ENCODE measurements at places on chromosomes 2 and 18.

- no peak for DNase-seq
Measured at GRCh38 chr2:154813636-154814035, 115.1 kb downstream of the KCNJ3 start.

DNA sequence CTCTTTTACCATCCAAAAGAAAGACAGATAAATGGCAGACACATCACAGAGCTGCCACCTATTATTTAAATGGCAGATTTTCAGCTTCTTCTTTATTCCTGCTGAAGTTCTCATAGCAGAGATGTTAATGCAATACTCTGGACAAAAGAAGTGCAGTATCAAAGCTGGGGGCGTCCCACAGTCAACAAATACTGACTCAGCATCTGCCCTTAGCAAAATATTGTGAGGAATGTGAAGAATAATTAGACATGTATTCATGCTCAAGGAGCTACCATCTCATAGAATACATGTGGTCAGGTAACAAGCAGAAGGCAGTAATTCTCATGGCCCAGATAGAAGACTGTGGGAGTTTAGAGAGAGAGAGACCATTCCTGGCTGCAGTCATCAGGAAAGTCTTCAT lies 108.0 kb upstream of the TANK start:
- no peak for DNase-seq

DNA sequence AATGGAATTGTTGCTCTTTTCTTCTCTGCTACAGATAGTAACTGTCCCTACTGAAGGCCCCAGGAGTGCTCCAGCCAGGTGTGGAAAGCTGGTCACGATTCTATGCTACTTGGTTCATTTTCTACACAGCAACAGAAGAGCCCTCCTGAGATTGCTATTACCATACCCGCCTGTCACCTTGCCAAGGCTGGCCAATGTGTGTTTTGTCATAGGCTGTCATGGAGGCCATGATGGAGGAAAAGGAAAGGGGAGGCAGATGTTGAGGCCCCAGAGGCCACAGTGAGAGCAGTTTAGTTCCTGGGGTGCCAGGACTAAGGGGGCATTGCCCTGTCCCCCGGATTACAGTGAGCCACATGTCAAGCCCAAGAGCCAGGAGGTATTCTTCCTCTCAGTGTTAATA lies 952 bp downstream of the ELMOD3 start:
- DNase-seq, result no peak

GRCh38 chr2:33108483-33109443 lies 162.0 kb downstream of the LTBP1 start:
- DNase-seq, result no peak

DNA sequence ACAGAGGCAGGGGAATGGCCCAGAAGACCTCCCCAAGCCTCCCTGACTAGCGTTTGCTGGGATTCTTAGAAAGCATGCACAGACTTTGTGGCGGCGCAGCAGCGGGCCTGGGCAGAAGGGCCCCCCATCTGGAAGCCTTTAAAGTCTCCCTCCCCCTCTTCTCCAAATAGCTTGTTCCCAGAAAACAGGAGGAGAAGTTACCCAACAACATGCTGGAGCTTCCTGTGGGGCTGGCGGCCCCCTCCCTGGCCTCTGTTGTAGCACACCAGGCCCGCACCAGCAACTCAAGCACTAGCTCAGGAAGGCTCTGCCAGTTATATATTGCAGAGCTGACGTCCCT lies 334.8 kb downstream of the DYSF start:
- no peak for DNase-seq

GRCh38 chr2:181063696-181064095 lies 83.3 kb downstream of the UBE2E3 start:
- no peak for DNase-seq

DNA sequence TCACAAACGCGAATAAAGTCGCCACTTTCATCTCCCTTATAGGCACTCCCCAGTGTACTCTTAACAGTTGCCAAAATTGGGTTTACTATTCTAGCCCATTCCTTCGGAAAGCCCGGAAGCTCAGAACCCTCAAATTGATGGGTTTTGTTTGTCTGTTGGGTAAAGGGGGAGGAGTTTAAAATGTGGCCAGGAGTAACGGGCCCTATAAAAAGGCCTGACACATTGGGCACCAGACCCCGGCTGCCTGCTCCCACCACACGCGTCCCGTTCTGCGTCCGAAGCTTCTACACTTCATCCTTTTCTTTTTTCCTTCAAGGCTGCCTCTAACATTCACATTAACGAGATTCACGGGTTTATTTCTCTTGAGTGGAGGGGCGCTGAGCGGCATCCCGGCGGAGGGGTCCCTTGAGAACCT lies 837 bp downstream of the NHEJ1 start:
- DNase-seq, result no peak

- no peak for DNase-seq
Measured at GRCh38 chr2:5484868-5485267, 207.3 kb upstream of the SOX11 start.

GRCh38 chr2:111662771-111663470 lies 221.1 kb downstream of the ANAPC1 start:
- no peak for DNase-seq

GRCh38 chr2:215461836-215462532 lies 26.1 kb upstream of the FN1 start:
- no peak for DNase-seq

GRCh38 chr2:237625216-237625705 lies 2.1 kb upstream of the LRRFIP1 start:
- DNase-seq, result no peak

DNA sequence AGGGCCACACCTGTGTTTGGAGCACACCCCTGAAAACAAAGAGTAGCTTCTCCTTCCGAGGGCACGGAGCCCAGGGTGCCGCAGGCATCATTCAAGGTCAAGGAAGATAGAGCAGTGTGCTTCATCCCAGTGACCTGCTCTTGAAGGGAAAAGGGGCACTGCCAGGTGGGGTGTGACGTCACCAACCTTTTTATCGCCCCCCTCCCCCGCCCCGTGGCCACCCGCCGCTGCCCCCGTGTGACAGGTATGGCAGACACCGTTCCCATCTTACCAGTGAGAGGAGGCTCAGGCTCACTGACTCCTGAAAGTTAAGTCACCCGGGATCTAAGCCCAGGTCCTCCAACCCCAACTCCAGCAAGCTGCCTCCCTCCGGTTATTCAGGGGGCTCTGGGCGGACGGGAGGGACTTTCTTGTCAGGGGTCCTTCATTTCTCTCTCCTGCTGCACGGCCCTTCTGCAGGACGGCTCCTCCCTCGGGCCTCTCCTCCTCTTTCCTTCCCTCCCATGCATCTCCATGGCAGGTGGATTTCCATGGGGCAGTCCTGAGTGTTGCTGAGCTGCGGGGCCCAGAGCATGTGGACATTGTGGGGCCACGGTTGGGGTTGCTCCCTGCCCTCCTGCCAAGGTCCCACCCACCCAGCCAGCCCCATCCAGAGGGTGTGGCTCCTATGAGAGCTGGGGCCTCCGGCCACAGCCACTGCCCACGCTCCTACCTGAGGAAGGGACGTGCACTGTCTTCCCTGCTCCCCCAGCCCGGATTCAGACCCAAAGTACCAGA lies 114.1 kb upstream of the HDAC4 start:
- DNase-seq, result no peak

GRCh38 chr18:55685638-55686037 lies 97.6 kb upstream of the TCF4 start:
- DNase-seq, result no peak

DNA sequence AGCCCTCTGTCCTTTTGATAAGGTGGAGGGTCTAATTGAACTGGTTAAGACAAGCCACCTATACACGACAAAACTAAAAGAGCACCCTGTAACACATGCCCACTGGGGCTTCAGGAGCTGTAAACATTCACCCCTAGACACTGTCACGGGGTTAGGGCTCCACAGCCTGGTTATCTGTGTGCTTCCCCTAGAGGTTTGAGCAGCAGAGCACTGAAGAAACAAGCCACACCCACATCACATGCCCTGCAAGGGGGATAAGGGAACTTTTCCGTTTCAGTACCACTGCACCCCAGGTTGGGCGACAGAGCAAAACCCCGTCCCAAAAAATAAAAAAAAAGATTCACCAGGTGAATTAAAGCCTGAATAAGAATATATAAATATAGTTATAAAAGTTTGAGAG lies 913.7 kb upstream of the ACVR2A start:
- no peak for DNase-seq

- no peak for DNase-seq
Measured at GRCh38 chr2:120318626-120319025, 27.3 kb upstream of the INHBB start.

DNA sequence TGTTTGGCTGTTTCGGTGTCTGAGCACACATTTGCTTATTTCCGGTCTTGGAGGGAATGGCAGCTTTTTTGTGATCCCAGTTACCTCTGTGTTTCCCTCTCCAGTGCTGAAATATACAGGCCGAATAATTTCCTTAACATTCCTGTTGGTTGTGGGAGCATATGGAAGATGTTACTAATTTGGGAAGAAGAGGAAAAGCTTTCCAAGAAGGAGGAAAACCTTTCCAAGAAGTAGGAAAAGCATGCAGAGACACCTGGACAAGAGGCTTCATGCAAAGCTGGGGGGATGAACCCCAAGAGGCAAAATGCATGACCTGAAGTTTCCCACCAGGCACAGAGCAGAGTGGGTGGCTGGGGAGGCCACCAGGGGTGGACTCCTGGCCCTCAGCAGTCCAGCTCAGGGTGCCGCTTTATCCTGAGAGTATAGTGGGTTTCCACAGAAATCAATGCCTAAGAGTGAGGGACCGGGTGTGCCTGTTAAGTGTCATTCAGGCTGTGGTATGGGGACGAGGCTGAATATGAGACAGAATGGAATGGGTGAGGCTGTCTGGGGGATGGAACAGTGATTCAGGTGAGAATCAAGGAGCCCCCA lies 25.5 kb upstream of the GNAL start:
- no peak for DNase-seq

DNA sequence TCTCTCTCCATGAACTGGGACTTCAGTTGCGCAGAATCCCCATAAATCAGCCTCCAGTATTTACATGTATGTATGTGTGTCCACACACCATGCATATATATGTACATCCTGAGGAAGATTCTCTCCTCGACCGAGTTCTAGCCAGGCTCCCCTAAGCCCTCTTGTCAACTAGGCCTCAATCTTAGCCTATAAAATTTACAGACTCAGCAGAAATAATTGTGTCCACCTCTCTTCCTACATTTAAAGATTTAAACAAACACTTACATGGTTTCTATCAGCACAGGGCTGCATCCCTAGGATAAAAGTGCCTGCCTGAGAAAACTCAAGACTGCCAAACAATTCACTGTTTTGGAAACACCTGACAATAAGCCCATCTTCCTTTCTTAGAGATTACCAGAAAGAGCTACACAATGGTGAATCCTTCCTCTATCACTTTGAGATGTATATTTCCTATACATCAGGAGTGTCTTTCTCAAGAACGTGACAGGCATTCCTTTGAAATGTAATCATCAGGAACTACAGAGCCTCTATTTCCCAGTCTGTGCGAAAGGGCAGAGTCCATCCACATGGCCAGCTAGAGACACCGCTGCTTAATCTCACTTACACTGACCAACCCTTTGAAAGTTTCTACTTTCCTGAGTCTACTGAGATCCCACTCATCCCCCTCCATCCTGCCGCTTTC lies 39.5 kb downstream of the ZNF519 start:
- no peak for DNase-seq

- no peak for DNase-seq
Measured at GRCh38 chr2:184936761-184937160, 338.4 kb downstream of the ZNF804A start.

GRCh38 chr2:10546975-10547391 lies 98.9 kb upstream of the ODC1 start:
- no peak for DNase-seq

DNA sequence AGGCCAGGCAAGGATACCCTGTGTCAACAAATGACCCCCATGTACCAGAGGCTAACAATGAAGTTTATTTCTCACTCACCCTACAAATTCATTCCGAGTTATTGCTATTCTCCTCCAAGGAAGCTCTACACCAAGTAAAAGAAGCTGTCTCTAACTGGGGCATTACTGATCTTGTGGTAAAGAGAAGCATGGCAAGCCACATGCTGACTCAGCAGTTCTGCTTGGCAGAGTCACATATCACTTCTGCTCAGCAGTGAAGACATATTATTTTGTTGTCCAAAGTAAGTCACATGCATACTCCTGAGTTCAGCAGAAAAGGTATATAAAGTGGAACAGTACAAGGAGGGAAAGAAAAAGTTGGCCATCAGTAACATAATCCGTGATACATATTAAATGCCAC lies 315.8 kb downstream of the GULP1 start:
- no peak for DNase-seq

GRCh38 chr2:222518570-222519381 lies 94.4 kb downstream of the SGPP2 start:
- DNase-seq, result no peak

GRCh38 chr2:55073000-55073983 lies 23.0 kb upstream of the RTN4 start:
- no peak for DNase-seq

- no peak for DNase-seq
Measured at GRCh38 chr2:65128297-65129190, 1.4 kb downstream of the RAB1A start.

DNA sequence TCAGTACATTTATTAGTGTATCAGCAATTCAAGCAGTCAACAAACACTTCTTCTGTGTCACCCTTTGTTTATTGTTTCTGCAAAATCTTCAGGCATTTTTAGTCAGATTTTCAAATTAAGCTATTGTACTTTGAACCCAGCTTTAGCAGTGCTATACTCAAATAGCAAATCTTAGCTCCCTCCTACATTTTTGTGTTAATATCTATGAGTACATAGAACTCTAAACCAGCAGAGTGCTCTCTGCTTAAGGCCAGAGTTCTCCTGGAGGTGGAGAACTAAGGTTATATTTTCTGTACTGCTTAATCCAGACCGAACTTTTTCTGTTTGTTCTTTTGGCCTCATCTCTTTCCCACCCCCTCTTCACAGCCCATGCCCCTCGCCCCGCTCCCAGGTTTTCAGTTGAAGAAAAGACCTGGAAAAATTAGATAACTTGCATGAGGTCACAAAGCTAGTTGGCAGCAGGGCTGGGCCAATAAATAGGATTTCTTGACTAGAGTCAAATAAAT lies 29.2 kb upstream of the SCN1A start:
- no peak for DNase-seq

- no peak for DNase-seq
Measured at GRCh38 chr2:235493402-235493774, 455 bp upstream of the AGAP1 start.

- DNase-seq, result no peak
Measured at GRCh38 chr2:241003369-241003768, 5.0 kb downstream of the SNED1 start.

DNA sequence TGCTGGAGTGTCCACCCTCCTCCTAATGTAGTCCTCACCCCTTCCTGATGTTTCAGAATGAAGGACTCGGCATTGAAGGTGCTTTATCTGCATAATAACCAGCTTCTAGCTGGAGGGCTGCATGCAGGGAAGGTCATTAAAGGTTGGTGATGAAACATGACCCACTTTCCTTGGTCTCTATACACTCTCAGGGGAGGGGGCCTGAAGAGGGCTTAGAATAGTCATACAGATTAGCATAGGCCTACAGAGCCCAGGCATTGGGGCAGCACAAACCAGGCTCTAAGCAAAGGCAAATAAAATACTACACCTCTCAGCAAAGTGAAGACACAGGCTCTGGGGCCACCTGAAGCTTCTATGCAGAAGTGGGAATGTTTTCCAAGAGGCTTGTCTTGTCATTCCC lies 1.8 kb downstream of the IL36RN start:
- DNase-seq, result no peak

All from effector memory CD4-positive, alpha-beta T cell (primary cell).